ENCODE measurements at places on chromosomes 13 and 19.
A peak's percentile ranks its signal among the peaks of the same experiment; 100 is the strongest.

GRCh38 chr19:6225232-6225865 is 54.4 kb downstream of the MLLT1 start:
- DNase-seq, result no peak

GRCh38 chr13:21435687-21436151 is 23.4 kb downstream of the ZDHHC20 start:
- DNase-seq, result peak; percentile 93

- DNase-seq, result no peak
Observed at GRCh38 chr19:53010494-53010893, 3.2 kb upstream of the ERVV-1 start.

DNA sequence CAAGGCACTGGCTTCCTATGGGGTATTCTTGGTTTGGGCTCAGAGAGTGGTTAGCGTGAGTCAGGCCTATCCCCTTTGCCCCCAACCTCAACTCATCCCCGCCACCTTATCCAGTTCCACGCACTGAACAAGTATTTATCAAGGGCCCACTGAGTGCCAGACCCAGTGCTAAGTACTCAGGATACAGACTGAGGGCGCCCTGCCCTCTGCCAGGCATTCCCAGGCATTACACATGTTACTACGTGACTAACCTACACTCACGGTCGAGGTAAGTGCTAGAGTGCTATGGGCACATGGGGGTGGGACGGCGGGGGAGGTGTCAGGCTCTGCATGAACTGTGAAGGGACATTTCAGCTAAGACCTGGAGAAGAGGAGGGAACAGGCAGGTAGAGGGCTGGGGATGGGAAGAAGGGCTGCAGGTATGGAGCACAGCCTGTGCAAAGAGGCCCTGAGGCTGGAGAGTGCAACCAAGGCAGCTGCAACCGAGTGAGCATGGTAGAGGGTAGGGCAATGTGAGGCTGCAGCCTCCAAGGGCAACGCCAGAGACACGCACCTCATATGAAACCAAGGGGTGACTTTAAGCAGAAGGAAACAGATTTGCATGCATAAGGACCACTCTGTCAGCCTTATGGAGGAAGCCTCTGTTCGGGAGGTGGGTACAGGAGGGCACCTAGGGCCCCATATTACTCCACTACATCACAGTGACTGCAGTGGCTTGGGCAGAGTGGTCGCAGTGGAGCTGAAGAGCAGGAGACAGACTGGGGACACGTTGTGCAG is 22.5 kb downstream of the DHRS12 start:
- DNase-seq, result peak; percentile 65

- no peak for DNase-seq
Observed at GRCh38 chr19:41189425-41190065, 3.5 kb upstream of the CYP2S1 start.

DNA sequence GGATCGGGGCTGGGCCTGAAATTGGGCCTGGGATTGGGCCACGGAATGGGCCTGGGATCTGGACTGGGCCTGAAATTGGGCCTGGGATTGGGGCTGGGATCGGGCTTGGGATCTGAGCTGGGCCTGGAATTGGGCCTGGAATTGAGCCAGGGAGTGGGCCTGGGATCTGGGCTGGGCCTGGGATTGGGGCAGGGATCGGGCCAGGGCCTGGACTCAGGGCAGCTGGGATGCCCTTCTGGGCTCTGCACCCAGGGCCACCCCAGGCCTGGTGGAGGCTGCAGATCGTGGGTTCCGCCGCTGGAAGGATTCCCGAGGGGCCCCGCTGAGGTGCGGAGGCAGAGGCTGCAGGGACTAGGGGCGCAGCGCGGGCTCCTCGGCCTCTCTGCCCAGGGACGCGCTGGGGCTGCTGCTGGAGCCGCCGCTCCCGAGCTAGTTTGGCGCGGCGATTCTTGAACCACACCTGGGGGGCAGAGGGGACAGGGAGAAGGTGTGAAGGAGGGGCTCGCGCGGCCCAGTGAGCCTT is 1.8 kb downstream of the TPRX1 start:
- DNase-seq, result no peak

DNA sequence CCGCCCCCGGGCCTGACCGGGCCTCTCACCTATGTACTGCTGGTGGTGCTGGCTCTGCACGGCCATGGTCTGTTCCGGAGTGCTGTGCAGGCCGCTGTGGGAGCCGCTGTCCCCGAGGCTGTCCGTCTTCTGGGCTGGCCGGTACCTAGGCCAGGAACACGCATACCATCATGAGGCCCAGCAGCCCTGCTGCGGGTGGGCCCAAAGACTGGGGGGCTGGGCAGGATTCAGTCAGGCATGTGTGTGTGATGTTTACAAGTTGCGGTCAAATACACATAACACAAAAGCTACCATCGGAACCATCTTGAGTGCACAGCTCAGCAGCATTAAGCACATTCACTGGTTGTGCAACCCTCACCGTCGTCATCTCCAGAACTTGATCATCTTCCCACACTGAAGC is 32.2 kb upstream of the RANBP3 start:
- no peak for DNase-seq

DNA sequence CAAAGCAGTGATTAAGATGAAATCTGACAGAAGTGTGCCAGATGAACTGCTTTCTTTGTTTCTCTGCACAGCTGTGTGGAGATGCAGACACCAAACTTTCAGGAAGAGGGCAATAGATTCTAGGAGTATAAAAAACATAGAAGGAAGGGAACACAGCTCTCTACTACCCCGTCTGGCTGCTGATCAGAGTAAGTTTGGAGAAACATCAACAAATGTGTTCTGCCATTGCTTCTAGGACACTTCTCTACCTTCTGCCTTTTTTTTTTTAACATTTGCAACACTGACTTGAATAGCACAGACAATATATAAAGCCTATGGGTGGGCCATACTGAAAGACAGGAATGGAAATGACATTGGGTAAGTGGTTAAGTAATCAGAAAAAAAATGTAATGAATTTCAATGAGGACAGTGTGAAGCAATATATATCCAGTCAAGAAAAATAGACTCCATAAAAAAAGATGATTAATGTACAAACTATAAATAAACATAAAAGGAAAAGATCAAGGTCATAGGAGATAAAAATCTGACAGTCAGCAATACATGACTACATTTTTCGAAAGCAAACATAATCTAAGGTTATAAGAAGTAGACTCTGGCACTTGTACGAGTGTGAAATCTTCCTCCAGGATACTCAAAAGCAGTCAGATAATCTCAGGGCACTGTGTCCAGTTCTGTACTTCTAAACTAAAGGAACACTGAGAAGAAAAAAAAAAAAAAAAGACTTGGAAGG is 21.4 kb downstream of the NUFIP1 start:
- DNase-seq, result peak; percentile 59

- DNase-seq, result peak; percentile 79
Observed at GRCh38 chr19:48997972-48998371, 4.3 kb downstream of the RUVBL2 start.

DNA sequence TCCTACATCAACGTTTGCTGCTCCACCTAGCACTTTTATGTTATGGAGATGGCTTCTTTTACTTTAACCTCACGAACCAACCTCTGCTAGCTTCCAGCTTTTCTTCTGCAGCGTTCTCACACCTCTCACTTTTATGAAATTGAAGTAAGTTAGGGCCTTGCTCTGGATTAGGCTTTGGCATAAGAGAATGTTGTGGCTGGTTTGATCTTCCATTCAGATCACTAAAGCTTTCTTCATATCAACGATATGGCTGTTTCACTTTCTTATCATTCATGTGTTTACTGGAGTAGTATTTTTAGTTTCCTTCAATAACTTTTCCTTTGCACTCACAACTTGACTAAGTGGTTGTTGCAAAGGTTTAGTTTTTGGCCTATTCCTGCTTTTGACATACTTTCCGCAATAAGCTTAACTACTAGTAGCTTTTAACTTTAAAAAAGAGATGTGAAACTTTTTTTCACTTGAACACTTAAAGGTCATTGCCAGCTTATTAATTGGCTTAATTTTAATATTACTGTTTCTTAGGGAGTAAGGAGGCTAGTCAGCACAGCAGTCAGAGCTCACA is 60.0 kb upstream of the SPRY2 start:
- no peak for DNase-seq

- no peak for DNase-seq
Observed at GRCh38 chr19:9721861-9722260, 46.7 kb downstream of the ZNF846 start.

DNA sequence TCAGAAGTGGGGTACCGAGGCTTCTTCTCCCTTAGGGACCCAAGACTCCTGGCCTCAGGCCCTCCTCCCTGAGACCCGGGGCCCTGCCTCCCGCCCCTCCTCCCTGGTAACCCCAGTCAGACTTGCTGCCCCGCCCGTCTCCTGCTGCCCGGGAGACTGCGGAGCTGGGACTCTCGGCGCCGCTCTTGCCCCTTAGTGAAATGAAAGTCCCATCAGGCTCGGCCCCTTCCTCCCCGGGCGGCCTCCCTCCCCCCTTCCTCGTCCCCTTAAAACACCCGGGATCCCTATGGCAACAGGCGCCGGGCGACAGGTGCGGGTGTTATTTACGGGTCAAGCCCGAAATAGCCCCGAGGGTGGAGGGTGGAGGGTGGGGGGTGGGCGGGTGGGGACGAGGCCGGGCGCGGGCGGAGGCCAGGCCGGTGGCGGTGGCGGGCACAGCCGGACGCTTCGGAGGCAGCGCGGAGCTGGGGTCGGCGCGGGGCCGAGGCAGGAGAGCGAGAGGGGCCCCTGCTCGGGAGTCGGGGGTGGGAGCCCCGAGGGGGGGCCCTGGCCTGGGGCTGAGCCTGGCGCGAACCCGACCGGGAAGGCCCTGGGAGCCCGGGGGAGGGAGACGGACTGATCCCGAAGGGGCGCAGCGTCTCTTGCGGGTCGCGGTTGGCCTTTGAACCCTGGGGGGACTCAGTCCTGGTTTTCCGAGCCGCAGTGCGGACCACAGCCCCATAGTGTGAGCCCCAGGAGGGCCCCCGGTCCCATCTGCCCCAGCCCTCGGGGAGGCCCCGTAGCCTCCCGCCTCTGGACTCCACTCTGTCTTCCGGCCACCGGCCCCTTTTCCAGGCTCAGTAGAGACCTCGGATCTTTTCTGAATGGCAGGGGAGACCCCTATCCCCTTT is at the start of gene CACNG6:
Gene CACNG6, plus strand, starts transcription at position 414 of the 890 bp plus-strand sequence. CDS start 1,241 bp downstream, outside the sequence.
- DNase-seq, result peak; percentile 67

DNA sequence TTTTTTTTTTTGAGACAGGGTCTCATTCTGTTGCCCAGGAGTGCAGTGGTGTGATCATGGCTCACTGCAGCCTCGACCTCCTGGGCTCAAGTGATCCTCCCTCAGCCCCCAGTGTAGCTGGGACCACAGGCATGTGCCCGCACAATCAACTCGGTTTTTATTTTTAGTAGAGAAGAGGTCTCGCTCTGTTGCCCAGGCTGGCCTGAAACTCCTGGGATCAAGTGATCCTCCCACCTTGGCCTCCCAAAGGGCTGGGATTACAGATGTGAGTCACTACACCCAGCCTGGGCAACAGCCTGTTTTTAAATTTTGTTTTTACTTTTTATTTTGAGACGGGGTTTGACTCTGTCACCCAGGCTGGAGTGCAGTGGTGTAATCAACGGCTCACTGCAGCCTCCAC is 2.3 kb upstream of the KDM4B start:
- no peak for DNase-seq

- no peak for DNase-seq
Observed at GRCh38 chr13:87128491-87128890, 542.7 kb upstream of the SLITRK5 start.

GRCh38 chr19:29379257-29380021 is 146.4 kb upstream of the VSTM2B start:
- no peak for DNase-seq

DNA sequence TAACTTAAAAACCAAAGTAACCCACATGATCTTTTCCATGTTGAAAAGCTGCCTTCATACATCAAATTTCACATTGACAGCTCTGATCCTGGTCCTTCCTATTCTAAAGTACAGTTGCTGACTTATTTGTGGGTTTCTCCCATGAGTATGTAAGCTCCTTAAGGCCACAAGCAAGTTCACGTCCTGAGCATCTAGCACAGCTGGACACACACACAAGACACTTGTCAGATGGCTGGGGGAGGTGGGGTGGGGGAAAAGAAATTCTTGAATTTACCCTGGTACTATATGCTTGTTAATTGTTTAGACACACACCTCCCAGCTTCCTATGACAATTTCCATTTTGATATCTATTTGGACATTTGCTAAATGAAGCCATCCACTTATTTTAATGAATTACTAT is 162.8 kb downstream of the ZIC5 start:
- no peak for DNase-seq

- DNase-seq, result no peak
Observed at GRCh38 chr13:46229251-46229650, 17.5 kb downstream of the LRRC63 start.

DNA sequence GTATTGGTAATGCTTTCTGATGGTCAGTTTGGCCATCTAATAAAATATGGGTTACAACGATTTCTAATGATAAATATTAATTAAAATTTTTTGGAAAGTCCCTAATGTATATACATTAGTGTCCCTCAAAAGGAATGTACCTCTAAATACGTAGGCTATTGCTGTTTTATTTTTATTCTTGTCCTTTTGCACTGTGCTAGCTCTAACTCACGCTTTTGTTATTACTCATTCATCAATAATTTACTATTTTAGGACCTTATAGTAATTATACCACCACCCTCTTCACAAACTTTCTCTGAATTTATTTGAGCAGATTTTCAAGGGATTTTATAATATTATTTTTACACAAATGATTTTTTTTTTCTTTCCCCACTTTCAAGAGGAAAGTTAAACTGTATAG is 795.9 kb upstream of the PCDH9 start:
- no peak for DNase-seq

GRCh38 chr13:76886005-76886291 is 257 bp downstream of the KCTD12 start:
- DNase-seq, result no peak

DNA sequence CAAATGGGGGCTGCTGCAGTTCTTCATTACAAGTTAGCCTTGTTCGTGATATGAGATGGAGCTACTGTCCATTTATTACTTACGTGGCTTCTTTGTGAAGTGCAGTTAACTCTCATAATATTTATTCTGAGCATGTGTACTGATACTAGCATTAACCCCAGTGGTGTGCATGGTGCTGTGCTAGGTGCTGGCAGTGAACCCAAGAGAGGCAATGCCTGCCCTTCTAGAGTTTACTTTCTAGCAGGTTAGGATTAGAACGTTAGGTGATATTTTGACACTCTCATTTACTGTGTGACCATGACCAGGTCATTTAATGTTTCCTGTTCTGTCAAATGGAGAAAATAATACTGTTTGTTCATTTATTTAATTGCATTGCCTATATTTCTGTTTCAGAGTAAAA is 16.9 kb downstream of the PIBF1 start:
- DNase-seq, result no peak

DNA sequence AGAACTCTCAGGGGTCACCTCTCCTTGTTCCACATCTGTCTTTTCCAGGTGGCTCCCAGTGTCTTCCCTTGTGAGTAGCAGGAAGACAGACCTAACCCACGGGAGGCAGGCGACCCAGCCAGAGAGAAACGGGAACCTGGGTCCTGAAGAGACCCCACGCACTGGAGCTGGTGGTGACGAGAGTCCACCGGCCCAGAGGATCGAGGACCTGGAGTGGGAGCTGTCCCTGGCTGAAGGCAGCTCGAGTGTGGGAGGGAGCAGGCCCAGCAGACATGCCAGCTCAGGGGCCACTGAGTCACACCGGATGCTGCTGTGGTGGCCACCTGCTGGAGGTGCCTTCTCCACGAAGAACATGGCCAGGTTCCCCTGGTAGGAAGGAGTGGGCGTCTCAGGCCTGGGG is 66.5 kb upstream of the ATP12A start:
- no peak for DNase-seq

GRCh38 chr19:13339869-13340268 is 166.4 kb downstream of the CACNA1A start:
- no peak for DNase-seq
